ENCODE measurements at places on chromosomes 16 and 17.

DNA sequence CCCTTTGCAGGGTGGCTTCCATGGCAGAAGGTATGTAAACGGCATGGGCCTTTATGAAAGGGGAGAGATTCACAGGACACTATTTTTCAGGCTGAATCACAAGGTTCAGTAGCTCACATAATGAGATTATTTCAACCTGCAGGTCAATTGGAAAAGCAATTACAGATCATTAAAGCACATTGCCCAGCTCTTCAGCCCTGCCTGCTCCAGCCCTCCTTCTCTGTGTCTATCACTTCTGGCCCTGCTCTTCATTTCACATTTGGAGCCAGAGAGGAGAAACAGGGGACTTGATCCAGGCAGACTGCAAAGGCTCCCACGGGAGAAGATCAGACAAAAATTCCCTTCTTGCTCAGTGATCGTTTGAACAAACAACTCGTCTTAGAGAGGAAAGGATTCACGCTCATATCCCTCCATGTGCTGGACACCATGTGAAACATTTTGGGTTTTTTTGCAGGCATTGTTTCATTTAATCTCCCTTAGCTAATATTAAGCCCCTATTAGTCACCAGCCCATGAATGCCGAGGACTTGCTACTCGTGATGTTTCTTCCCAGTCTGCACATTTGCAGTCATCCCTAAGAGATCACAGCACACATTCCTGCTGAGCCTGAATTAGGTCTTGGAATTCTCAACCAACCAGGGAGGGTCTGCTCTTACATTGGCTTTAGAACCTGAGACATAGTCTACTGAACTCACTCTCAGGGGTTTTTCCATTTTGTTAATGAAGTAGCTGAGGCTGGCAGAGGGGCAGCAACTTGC is 443.9 kb upstream of the CCL2 start:
- DNase-seq: no peak

DNA sequence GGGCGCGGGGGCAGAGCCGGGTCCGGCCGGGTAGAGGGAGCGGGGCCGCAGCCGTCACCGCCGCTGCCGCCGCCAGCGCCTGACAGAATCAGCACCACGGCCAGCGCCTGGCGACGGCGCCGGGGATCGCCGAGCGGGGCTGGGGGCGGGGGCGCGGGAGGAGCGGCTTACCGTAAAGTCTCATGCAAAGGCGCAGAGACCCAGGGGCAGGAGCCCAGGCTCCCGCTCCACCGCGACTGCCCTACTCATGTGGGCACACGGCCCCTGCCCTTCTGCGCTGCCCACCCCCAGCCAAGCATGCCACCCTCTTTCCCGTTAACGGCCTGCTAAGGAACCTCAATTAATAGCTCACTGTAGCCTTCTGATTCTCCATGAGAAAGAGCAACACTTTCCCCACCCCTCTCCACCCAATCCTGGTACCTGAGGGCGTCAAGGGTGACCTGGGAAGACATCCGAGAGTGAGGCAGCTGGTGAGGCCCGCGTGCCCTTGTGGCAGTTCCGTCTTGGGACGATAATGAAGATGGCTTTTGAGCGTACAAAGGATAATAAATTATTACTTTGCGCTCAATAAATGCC is at the start of gene SEZ6:
TSS of gene SEZ6 (minus strand) at position 98 of the 576 bp plus-strand sequence. CDS start 164 bp downstream, outside the sequence.
- peak; percentile 27 for DNase-seq

DNA sequence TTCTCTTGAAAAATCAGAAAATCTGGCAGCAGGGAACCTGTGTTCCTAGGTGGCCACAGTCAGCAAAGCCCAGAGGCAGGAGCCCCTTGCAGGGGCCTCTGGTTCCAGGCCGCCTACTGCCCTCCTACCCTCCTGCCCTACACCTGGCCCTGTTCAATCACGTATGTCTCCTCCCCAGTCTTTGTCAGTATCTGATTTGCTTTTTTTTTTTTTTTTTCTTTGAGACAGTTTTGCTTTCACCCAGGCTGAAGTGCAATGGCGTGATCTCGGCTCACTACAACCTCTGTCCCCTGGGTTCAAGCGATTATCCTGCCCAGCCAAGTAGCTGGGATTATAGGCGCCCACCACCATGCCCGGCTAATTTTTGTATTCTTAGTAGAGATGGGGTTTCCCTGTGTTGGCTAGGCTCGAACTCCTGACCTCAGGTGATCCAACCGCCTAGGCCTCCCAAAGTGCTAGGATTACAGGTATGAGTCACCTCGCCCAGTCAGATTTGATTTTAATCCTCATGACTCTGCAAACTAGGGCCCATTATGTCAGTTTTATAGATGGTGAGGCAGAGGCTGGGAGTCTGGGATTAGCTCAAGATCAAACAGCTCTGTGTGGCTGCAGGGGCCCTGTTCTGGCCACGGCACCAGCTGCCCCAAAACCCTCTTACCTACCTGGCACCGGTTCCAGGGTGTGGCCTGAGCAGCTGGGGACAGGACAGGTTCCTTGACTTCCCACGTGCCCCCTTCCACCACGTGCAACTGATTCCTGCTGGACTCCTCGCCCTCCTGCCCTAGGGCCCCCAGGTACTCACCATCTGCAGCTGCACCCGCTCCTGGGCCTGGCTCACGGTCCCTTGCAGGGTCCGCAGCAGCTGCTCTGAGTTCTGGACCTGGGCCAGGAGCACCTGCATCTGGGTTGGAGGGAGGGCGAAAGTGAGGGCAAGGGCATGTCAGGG is 14.7 kb downstream of the RABEP2 start:
- DNase-seq: no peak

DNA sequence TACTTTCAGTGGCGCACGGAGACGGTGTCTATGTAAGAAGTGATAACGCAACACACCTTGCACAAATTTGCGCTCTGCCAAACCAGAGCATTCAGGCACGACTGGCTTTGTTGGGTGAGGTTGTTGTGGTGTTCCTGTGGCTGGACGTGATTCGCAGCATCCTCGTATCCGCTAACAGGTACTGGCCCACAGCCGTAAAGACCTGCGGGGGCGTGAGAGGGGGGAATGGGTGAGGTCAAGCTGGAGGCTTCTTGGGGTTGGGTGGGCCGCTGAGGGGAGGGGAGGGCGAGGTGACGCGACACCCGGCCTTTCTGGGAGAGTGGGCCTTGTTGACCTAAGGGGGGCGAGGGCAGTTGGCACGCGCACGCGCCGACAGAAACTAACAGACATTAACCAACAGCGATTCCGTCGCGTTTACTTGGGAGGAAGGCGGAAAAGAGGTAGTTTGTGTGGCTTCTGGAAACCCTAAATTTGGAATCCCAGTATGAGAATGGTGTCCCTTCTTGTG is 510.9 kb downstream of the KCNJ18 start:
- no peak for DNase-seq

- DNase-seq: no peak
Observed at GRCh38 chr16:89565506-89566372, 5.3 kb downstream of the RPL13 start.

DNA sequence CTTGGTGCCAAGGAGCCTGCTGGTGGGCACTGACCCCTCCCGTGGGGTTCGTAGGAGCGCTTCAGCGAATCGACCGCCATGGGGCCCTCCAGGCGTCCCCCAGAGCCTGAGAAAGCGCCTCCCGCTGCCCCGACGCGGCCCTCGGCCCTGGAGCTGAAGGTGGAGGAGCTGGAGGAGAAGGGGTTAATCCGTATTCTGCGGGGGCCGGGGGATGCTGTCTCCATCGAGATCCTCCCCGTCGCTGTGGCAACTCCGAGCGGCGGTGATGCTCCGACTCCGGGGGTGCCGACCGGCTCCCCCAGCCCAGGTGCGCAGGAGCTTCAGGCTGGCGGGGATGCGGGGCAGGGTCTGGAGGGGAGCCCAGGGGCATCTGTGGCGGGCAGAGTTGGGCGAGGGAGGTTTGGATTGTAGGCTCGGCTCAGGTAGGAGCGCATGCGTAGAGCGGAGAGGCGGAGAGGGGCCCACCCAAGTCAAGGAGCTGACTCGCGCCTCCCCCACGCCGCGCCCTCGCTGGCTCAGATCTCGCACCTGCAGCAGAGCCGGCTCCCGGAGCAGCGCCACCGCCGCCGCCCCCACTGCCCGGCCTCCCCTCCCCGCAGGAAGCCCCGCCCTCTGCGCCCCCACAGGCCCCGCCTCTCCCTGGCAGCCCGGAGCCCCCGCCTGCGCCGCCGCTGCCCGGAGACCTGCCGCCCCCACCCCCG is 19.8 kb downstream of the FMNL1 start:
- DNase-seq: no peak

GRCh38 chr17:40023590-40024292 is 8.5 kb downstream of the CSF3 start:
- DNase-seq: no peak

DNA sequence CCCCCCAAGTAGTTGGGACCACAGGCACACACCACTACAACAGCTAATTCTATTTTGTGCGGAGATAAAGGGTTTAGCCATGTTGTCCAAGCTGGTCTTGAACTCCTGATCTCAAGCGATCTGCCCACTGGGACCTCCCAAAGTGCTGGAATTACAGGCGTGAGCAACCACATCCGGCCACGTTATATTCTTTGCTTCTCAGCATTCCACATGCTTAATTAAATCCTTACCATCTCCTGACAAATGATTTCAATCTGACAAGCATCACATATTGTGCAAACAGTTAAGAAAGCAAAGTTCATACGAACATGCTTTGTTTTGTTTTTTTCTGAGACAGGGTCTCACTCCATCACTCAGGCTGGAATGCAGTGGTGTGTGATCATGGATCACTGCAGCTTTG is 18.2 kb downstream of the HIGD1B start:
- DNase-seq: no peak

- no peak for DNase-seq
Observed at GRCh38 chr17:48558057-48558830, 13.3 kb upstream of the HOXB2 start.

- DNase-seq: no peak
Observed at GRCh38 chr17:66379996-66380395, 77.6 kb downstream of the PRKCA start.

- DNase-seq: no peak
Observed at GRCh38 chr16:35732046-35732810, 2272.8 kb downstream of the TP53TG3F start.

GRCh38 chr17:40322358-40323315 is 13.7 kb downstream of the RARA start:
- DNase-seq: peak; percentile 70

GRCh38 chr16:62596125-62596524 is 559.9 kb upstream of the CDH8 start:
- no peak for DNase-seq

- no peak for DNase-seq
Observed at GRCh38 chr16:67697422-67698185, 21.5 kb downstream of the GFOD2 start.

DNA sequence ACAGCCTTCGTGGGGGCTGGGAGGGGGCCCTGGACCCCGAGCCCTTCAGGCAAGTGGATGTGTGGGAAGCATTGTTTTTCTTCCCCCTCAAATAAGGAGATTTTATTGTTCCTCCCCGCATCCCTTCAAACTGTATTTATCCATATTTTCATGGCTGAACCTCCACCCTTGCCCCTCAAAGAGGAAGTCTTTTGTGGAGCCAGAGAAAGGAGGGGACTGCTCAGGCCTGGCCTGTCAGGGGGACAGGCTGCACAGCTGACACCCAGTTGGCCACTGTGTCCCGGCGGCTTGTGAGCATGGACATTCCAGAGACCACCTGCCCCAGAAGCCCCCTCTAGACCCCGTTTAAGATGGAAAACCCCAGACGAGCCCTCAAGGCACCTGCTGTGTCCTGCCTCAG is 15.9 kb downstream of the HEXIM2 start:
- DNase-seq: no peak

GRCh38 chr17:83196973-83197880 is 117.8 kb downstream of the METRNL start:
- no peak for DNase-seq

GRCh38 chr16:306911-307370 is 24.0 kb downstream of the PDIA2 start:
- DNase-seq: no peak

DNA sequence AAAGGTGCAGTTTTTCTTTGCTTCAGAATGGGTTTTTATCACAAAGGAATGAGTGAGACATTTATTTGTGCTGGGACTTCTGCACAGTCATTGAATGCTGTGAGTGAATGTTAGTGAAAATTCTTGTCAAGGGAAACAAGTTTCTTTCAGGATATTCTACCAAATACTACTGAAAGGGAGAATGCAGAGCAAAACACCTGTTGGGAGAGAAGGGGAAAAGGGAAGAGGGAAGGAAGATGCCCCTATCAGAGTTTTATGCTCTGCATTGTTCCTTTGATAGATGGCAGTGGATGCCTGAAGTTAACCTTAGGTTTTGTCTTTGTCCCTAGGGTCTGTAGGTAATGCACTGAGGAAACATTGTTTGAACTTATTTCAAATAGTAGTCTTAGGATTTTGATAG is 3.1 kb downstream of the GGNBP2 start:
- DNase-seq: no peak

- no peak for DNase-seq
Observed at GRCh38 chr16:63066552-63066951, 1030.3 kb upstream of the CDH8 start.

GRCh38 chr17:51745993-51746392 is 412.5 kb downstream of the CA10 start:
- DNase-seq: no peak

DNA sequence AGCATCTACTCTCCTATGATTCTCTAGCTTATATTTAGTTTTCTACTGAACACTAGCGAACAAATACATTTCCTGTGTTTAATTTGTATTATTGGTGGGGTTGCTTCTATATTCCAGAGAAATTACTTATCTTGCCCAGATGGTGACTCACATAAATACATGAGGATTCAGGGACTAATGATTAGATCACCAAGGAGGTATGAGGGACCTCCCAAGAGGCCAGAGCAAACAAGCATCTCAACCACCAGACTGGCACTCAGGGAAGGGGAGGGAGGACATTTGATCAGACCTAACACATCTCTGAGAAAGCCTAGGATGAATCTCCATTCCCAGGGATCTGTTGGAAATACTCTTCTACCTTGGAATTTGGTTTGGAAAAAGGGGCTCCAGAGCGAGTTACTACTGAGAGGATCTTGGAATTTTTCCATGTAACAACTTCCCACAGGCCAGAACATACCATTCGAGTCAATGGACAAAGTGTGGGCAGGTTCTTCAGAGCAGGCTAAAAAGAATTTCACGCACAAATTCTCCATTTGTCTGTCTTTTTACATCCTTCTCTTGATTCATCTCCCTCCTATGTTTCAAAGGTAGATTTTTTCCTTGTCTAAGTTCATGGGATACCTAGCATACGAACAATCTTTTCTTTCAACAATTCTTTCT is 262.6 kb upstream of the MYOCD start:
- DNase-seq: no peak

GRCh38 chr17:14409292-14409691 is 108.4 kb downstream of the HS3ST3B1 start:
- no peak for DNase-seq

DNA sequence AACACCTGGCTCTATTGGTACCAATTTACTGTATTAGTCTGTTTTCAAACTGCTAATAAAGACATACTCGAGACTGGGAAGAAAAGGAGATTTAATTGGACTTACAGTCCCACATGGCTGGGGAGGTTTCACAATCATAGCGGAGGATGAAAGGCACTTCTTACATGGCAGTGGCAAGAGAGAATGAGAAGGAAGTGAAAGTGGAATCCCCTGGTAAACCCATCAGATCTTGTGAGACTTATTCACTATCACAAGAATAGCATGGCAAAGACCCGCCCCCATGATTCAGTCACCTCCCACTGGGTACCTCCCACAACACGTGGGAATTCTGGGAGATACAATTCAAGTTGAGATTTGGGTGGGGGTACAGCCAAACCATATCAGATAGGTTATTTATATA is 22.6 kb upstream of the GOSR1 start:
- no peak for DNase-seq

GRCh38 chr17:82440991-82441627 is 9.4 kb downstream of the CYBC1 start:
- DNase-seq: no peak

GRCh38 chr16:10982465-10983150 is 38.2 kb downstream of the CLEC16A start:
- DNase-seq: no peak

GRCh38 chr17:40564883-40565768 is at the start of gene CCR7:
Gene CCR7, minus strand, starts transcription at chr17:40565472. Its CDS starts 63 bp downstream, at chr17:40565409.
- DNase-seq: peak; percentile 73
